ENCODE measurements at places on chromosomes 3 and 15.

- no peak for DNase-seq
These were observed 5.6 kb downstream of the RBP1 start for GRCh38 chr3:139533781-139534454.

GRCh38 chr3:65582012-65582717 is 456.6 kb downstream of the MAGI1 start:
- DNase-seq: no peak

- no peak for DNase-seq
These were observed 262.0 kb upstream of the UMPS start for GRCh38 chr3:124467980-124468902.

- DNase-seq: peak; percentile 51
These were observed 68.7 kb upstream of the BLM start for GRCh38 chr15:90648137-90649070.

DNA sequence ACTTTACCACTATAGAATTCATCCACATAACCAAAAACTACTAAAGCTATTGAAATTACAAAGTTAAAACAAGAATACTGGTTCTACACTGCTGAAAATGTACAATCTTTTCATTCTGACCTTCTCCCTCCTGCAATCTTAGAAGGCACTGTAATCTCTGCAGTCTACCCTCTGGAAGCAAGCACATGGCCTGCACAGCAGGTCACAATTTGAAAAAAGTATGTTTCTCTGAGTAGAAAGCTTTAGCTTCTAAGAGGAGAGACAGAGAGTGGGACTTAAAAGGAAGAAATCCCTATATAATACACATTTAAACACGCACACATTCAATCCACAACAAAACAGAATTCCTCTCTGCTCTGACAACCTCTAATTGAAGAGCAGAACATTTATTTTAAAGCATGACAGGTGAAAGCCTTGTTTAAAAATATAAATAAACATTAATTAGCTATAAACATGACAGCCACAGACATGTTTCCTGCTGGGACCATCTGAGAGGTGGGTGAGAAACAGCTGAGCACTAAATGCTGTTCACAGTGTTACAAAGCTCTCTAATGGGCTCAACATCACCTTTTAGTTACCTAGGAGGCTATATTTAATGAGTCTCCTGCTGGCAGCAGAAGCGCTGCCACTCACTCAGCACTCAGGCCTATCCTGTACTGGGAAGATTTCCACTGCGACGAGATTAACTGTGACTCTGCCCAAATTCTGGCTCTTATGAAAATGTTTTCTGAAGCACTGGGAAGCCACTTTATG is 447.4 kb downstream of the AGBL1 start:
- DNase-seq: no peak

GRCh38 chr3:66386011-66386924 is 114.6 kb downstream of the LRIG1 start:
- DNase-seq: no peak

DNA sequence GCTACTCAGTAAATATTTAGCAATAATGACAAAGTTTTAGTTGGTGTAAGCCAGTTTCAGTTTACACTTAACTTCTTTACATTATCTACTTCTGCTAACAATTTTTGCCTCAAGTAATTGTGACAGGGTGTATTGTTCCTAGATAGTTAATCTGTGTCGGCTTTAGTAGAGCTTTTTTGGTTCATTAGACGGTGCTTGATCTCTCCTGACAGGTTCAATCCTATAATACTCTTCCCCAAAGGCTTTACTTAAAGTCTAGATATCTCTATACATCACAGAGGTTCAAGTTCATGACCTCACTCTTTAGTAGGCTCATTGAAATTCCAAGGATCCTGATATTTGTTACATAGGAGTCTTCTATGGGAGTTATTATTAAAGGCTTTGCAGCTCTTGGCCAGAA is 365.6 kb upstream of the DPPA4 start:
- DNase-seq: no peak

- no peak for DNase-seq
These were observed 11.0 kb upstream of the MUSTN1 start for GRCh38 chr3:52845691-52846431.

DNA sequence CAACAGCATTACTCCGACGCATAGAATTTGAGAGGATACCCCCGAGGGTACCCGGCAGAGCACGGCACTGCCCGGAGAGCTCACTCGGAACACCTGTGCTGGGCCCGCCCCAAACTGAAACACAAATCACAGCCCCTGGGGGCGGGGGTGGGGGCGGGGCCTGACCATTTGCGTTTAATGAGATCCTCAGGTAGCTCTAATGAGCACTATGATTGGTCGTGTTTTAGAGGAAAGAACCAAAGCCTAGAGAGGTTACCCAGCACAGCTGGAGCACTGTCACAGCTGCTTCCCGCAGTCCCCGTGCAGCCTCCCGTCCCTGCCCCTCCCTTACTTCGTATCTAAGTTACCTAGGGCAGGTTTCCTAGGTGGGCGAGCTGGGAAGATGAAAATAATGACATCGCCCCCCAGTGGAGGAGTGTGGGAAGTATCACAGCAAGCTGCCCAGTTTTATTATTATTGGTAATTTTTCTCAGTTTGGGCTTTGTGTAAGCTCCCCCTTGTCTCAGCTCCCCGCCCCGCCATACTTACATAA is 187.1 kb downstream of the PDE8A start:
- DNase-seq: peak; percentile 36

GRCh38 chr3:125072301-125072700 is 16.5 kb upstream of the HEG1 start:
- no peak for DNase-seq

DNA sequence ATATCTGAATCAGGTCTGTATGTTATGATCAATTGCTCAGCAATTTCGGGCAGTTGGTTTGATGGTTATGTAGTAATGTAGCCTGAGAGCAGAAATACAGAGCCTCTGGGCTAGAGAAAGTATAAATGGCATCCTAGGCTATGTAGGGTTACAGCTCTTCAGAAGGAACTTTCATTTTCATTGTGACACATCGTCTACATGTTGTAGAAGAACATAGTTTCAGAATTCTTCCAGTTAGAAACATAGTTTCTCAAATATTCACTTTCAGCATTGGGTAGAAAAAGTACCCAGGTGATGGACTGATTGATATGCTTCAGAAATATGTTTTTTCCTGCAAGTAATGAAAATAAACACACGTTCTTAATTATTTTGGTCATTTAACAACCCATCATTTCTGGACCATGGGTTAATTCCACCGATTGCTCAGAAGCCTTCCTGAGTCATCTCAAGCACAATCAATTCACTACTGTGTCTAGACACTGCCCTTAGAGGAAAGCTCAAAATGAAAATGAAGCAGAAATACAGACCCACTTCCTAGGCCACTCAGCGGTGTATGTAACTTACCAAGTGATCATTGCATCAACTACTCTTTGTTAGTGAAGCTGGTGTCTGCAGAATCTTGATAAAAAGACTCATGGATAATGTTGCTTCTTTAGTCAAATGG is 88.8 kb upstream of the TSEN2 start:
- no peak for DNase-seq

- no peak for DNase-seq
These were observed 35.6 kb downstream of the SNAPC5 start for GRCh38 chr15:66461917-66462316.

DNA sequence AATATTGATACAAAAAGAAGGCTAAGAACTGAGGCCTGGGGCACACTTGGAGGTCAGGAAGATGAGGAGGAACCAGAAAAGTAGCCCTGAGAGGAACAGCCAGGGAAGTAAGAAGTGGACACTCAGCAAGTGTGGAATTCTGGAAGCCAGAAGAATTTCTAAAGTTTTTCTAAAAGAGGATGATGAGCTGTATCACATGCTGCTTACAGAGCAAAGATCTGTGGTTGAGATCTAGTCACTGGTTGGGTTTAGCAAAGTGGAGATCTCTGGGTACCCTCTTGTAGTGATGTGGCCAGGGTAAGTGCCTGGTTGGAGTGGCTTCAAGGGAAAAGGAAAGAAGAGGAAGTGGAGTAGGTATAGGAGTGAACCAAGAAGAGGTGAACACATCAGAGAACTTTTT is 95.4 kb upstream of the DAZL start:
- no peak for DNase-seq

GRCh38 chr15:48085591-48085930 is 35.2 kb upstream of the SLC24A5 start:
- DNase-seq: no peak

- no peak for DNase-seq
These were observed 21.3 kb downstream of the NPAP1 start for GRCh38 chr15:24696842-24697241.

DNA sequence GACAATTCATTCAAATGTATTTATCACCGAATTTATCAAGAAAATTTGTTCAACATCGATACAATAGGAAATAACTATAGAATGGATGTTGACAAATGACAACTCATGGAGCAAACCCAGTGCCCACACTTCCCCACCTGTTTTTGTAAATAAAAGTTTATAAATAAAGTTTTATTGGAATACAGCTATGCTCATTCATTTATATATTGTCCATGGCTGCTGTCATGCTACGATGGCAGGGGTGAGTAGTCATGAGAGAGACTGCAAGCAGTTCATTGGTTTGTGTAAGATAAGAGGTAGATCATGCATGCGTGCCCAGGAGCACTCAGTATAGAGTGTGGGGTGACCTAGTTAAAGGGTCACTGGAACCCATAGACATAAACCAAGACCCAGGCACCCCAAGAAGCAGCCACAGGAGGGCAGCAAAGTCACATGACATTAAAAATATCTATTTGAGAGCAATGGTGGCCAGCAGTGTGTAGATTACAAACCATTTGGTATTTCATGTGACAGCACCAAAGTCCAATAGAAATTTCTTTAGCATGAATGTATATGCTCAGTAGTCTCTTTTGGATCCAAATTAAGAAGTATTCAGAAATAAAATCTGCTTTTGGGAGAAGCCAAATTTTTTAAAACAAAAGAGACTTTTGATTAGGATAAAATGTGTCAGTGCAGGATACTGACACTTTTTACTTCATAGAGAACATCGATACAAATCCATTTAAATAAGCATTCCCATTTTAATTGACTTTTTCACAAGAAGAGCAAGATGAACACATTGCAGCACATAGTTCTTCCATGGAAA is 794.8 kb downstream of the MCTP2 start:
- DNase-seq: no peak

GRCh38 chr15:93451822-93452221 is 362.8 kb upstream of the RGMA start:
- DNase-seq: no peak

DNA sequence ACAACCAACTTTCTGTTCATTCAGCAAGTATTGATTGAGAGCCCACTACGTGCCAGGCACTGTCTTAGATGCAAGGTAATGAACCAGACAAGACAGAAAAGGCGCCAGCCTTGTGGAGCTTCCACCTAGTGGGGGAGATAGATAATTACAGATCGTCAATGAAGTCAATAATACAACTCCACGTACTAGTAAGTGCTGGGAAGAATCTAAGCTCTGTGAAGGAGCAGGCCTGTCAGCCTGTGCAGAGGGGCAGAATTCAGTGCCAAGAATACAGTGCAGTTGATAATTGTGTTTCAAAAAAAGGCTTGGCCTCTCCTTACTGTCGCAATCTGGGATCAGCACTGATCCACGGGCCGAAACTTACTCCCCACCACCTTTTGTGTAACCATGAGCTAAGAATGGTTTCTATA is 186.3 kb downstream of the FEZF2 start:
- no peak for DNase-seq
